ENCODE measurements at places on chromosomes 5 and 9.

- DNase-seq, result no peak
Measured at GRCh38 chr5:38297830-38298608, 39.7 kb downstream of the EGFLAM start.

GRCh38 chr9:121962421-121962820 is 130.7 kb downstream of the TTLL11 start:
- no peak for DNase-seq

DNA sequence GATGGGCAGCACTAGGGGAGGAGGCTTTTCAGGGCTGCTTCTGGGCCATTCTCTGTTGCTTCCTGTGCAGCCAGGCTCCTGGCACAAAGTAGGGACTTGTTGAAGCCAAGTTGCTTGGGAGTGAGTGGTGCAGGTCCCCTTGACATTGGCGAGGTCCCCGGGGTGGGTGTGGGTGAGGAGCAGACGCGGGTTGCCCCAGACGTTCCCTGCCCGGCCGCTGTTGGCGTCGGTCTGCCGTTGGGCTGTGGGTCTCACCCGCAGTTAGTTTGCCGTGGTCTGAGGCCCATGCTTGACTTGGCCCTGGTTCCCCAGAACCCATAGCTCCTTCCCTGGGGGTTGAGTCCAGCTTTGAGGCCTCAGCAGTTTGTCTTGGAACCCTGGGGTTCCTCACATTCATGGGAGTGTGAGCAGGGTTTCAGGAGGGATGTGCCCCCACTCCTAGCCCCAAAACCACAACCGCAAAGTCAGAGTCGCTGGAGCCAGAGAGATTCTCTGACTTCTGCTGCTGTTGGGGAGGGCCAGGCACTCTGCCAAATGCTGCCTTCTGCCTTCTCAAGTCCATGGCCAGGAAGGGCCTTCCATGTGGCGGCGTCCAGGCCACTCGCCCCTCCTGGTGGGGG is 77.5 kb downstream of the RXRA start:
- DNase-seq, result peak; percentile 89

- DNase-seq, result peak; percentile 30
Measured at GRCh38 chr9:91750343-91750742, 199.7 kb downstream of the ROR2 start.

DNA sequence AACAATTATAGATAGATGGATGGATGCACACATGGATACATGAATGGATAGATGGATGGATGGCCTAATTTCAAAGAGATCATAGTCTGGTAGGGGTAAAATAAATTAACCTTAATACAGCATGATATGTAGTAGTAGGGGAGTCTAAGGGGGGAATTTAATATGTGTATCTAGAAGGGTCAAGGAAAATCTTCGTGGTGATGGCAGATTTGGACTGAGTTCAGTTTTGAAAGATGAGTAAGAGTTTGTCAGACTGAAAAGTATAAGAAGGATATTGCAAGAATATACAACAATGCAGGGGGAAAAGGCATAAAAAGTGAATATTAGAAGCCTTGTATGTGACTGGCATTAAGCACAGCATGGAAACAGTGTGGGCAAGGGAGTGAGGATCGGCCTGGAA is 98.7 kb downstream of the ZNF462 start:
- DNase-seq, result peak; percentile 46

DNA sequence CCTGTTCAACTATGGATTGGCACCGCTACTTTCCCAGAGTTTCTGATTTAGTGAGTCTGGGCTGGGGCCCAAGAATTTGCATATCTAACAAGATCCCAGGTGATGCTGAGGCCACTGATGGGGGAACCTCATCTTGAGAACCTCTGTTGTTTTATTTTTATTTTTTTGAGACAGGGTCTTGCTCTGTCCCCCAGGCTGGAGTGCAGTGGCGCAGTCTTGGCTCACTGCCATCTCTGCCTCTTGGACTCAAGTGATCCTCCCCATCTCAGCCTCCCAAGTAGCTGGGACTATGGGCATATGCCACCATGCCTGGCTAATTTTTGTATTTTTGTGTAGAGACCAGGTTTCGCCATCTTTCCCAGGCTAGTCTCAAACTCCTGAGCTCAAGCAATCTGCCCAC is 35.7 kb downstream of the LMX1B start:
- DNase-seq, result no peak

GRCh38 chr5:175690025-175690424 is 32.2 kb downstream of the HRH2 start:
- DNase-seq, result no peak

DNA sequence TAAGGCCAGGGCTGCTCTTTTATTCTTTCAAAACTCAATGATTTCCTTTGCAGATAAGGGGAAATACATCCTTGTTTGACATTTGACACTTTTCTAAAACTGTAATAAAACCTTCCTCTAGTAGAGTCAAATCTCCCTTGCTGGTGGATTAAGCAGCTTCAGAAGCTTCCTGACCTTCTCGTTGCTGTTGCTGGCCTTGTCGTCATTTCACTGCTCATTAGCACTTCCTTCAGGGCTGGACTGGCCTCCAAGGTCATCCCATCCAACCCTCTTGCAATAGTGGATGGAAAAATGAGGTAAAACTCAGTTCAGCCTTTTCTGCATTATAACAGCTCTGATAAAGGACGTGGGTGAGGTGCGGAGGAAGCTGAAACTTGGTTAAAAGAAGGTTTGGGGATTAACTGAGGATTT is 1.1 kb upstream of the ADAMTSL1 start:
- DNase-seq, result no peak

DNA sequence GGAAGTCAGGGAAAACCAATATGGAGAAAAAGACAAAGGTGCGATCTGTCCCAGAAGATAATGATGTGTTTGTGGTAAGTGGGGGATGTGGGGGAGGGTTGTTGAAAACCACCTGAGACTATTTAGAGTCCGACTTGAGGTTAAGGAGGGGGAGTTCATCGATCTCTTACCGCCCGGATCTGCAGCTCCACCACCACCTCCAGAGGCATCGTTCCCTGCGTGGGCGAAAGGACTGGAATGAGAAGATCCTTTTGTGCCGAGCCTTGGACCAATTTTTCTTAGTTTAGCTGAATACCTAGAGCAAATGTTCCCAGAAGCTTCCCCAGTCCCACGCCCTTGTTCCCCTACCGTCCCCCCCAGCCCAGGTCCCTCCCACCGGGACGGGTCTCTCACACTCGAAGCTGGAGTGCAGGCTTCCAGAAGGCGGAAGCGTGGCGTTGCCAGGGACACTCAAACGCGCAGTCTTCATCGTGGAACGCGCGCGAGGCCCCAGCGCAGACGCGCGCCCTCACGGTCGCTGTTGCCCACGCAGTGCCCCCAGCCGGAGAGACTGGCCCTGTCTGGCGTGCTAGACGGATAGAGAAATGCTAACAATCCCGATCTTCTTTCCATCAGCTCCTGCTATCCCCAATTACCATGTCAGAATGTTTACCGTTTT is at the start of gene SPATA6L:
Gene SPATA6L, minus strand, starts transcription at position 439 of the 658 bp plus-strand sequence. Its CDS starts 230 bp downstream, at position 209.
- DNase-seq, result peak; percentile 42

GRCh38 chr5:145921211-145921610 is 15.2 kb upstream of the SH3RF2 start:
- DNase-seq, result no peak
